ENCODE measurements at places on chromosomes 7 and 10.

GRCh38 chr7:35729061-35729783 lies 34.3 kb upstream of the HERPUD2 start:
- peak; percentile 64 for DNase-seq

DNA sequence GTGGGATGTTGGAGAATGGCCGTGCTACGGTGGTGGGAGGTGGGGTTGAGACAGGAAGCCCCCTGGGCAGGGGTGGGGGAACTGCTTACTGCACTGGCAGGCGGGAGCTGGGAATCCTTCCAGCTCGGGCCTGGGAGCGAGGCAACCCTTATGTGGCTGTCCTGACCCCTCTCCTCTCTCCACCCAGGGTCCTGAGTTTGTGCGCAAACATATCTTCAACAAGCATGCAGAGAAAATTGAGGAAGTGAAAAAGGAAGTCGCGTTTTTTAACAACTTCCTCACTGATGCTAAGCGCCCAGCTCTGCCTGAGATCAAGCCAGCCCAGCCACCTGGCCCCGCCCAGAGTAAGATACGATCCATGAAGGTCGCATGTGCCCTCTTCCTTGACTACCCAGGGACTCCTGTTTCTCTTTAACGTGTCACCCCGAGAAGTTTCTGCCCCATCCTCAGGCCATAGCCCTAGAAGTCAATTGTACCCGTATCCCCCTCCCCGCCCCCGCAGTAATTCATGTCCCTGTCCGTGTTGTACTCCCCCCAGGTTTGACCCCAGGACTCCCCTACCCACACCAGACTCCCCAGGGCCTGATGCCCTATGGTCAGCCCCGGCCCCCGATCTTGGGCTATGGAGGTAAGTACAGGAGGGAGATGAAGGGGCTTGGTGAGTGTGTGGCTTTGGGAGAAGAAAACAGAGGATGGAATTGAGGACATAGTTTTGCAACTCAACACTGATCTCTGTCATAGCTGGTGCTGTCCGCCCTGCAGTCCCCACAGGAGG lies 1.8 kb downstream of the UFSP1 start:
- peak; percentile 82 for DNase-seq

GRCh38 chr7:4682621-4683042 lies 537 bp downstream of the FOXK1 start:
- DNase-seq: peak; percentile 65

- peak; percentile 23 for DNase-seq
These were observed 223.5 kb upstream of the PHYHIPL start for GRCh38 chr10:58952747-58953466.

GRCh38 chr10:27724287-27724686 lies 21.3 kb downstream of the MKX start:
- DNase-seq: no peak

- no peak for DNase-seq
These were observed 110.4 kb downstream of the SFMBT2 start for GRCh38 chr10:7300384-7300971.

- DNase-seq: no peak
These were observed 64.0 kb downstream of the CDC123 start for GRCh38 chr10:12259988-12260387.

DNA sequence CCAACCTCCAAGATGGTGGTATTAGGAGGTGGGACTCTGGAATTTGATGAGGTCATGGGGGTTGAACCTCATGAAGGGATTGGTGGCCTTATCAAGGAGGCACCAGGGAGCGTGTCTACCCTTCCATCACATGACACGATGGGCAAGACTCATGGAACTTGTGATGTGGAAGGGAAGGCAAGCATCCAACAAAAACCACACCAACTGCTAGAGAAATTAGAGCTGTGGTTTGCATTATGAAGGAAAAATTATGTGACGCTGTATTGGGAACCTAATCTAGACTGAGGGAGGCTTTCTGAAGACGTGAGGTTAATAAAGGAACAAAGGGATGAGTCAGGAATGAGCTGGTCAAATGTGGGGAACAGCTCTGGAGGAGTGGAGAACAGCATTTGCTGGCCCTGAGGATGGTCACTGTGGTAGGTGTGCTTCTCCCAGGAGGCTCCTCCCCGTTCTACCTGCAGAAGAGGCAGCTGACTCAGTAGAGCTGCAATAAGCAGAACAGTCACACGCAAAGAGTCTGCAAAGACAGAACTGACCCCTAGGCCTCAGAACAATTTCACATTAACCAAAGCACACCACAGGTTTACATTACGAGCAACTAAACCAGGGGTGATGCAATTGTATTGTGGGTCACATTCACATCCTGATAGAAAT lies 236.6 kb upstream of the GRB10 start:
- no peak for DNase-seq

- DNase-seq: no peak
These were observed 8.2 kb downstream of the BMS1 start for GRCh38 chr10:42790835-42791234.

GRCh38 chr7:130227883-130228575 lies 20.4 kb downstream of the SSMEM1 start:
- DNase-seq: no peak

DNA sequence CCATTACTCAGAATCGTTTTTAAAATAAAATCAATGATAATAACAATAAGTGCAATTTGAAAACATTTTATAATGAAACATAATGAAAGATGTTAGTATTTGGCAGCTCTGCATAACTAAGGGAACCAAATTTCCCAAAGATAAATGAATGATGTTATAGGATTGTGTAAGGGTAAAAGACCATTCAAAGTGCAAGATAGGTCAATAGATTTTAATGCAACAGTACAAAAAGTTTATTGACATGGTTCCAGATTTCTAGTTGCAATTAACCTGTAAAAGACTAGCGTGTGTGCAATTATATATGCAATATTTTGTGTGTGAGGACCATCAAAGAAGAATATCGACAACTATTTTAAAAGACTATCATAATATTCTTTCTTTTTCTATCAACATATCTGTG lies 122.3 kb downstream of the MDFIC start:
- DNase-seq: no peak

DNA sequence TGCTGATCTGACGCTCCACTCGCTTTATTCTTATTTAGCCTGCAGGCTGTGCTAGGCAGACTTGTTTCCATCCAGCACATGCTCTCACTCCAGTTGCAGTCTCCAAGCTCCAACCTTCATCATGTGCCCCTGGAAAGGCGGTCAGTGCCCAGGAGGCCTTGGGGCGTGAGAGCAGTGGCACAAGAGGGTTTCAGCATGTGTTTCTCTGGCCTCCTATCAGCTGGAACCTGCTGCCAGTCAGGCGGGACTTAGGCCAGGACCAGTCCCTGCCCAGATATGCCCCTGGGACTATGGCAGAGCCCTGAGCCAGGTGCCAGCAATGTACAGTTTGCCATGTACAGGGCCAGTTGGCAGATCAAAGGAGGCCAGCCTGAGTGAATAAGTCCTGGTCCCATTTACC lies 330.2 kb upstream of the FZD1 start:
- DNase-seq: no peak

DNA sequence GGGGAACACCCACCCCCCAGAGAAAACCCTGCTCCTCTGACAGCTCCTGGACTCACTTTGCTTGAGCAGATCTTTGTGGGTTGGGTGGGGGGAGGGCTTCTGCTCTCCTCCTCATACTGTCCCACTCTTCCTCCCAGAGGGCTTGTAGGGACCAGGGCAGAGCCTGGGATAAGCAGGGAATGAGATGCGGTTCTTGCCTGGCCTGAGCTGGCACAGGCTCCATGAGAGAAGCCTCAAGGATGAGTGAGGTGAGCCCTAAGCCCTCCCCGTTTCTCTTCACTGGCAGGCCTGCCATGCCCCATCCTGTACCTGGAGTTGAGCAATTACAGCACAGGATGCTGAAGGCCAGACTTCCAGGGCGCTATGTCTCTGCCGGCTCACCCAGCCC lies 134.7 kb downstream of the ADAM12 start:
- no peak for DNase-seq

DNA sequence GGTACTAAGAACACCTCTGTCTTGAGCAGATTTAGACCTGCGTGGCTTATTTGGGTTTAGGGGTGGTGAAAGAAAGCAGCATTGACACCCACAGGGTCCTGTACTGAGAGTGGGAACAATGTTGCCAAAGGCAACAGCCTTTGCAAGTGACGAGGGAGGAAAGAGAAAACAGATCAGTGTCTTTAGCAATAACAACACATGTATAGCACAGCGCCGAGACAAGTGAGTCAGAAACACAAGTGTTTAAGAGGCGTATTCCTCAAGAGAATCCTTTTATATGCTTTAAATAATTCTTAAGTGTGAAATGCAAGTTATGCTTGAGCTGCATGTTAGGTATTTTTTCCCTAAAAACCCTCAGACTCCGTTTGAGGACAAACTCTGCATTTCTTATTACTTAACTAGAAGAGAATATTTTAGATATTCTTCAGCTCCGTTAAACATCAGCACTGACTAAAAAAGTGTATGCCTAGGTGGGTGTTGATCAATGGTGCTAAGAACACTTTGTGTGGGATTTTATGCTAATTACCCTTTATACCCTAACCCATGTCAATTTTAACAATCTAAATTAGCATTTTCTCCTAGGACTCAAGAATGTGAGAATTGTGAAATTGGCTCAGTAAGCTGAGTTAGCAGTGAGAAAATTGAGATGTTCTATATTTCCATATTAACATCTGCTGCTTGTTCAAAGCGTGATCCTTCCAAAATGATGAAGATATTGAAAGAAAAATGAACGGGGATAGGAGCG lies 1095.4 kb upstream of the CELF2 start:
- DNase-seq: no peak

GRCh38 chr7:141456711-141457110 lies 94.5 kb upstream of the AGK start:
- DNase-seq: no peak

DNA sequence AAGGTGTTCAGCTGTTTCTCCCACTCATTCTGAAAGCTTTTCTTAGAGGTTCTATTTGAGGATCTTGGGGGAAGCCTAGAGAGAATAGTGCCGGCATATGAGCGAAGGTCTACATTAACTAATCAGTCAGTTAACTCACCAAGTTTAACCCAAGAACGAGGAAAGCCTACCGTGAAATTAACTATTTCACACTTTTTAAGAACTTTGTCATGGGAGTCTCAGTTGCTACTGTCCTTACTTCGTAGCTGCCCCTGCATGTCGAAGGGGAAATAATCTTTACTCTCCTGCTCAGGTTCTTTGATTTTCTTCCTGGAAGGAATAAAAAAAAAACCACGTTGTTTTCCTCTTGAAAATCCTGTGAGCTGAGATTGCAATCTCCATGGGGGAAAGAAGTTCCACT lies 115.1 kb downstream of the FRMD4A start:
- DNase-seq: no peak

DNA sequence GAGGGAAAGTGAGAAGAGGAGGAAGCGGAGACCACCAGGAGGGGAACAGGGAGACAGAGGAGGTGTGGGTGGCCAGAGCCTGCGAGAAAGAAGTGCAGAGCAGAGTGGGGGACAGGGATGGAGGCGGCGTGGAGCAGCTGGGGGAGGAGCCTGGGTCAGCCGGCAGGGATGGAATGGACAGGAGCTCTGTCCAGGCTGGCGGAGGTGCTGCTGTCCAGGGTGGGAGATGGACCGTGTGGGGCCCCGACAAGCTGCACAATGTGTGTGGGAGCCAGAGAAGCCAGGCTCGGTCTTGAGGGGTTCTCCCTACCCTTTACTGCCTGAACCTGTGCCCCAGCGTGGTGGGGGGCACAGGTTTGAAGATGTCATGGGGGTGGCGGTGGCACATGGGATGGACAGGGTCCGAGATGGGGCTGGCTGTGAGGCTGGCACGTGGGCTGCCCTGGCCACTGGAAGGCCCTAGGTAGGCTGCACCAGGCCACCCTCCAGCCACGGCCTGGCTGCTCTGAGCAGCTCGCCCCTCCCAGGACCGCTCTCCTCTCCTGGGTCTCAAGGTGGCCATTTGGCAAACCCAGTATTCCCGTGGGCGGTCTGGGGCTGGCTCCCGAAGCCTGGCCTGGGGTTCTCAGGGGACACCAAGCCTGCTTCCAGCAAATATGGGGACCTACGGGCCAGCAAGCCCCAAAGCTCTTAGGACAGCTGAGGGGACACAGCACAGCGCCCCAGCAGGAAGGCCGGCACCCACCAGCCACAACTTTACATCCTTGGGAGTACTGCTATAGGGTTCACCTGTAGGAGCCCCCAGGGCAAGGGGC lies 32.3 kb downstream of the YKT6 start:
- no peak for DNase-seq

DNA sequence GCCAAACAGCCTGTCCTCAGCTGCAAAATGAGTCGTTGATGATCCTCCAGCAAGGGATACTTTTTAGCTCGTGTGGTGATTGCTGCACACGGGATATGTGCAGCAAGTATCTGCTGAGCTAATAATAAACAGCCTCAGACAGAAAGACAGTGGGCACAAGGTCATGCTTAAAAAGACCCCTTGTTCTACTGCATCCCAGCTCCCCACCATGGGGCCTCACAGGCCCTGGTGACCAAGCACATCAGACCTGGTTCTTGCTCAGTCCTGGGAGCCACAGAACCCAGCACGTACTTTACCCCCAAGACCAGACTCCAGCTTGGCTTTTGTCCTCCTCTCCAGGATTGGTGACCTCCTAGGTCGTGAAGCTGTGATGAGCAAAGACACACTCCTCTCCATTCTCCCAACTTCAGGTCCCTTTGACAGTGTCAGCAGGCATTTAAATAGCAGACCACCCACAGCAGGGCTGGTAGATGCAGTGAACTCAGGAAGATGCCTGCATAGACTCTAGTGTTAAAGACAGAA lies 50.5 kb downstream of the EGFR start:
- DNase-seq: no peak

DNA sequence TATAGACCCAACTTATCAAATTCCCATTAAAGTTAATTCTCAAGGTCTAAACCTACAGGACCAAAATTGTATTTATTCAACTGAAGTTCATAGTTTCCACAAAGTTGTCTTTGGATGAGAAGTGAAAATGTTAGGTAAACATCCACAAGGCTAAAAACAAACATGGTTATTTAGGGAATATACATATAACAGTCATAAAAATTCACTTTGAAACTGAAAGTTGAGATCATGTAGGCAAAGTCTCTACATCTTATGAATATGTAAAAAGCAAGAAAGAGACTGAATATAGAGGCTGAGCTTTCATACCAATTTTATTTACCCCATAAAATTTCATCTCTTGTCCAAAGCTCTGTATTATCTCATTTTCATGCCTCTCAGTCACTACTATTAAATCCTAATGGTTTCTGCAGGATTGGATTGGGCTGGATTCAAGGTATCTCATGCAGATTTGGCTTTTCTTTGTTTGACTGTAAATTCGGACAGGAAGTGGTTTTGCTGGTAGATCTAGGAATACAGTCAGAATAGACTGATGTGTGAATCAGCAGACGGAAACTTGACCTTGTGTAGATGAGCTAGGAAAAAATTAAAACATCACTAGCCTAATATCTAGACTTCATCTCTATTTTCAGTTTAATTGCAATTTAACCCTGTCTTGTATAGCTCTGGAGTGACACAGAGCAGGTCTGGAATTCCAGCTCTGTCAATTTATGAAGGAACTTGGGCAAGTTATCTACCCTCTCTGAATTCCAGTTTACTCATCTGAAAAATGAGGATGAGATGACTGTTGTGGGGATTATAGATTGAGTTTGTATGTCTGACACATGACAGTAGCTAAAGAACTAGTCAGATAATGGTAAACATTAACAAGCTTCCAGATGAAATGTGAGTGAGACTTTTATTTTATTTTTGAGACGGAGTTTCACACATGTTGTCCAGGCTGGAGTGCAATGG lies 27.3 kb upstream of the SKAP2 start:
- no peak for DNase-seq

GRCh38 chr7:7682861-7683260 lies 35.5 kb downstream of the RPA3 start:
- no peak for DNase-seq
